ENCODE measurements at places on chromosomes 7 and 10.

DNA sequence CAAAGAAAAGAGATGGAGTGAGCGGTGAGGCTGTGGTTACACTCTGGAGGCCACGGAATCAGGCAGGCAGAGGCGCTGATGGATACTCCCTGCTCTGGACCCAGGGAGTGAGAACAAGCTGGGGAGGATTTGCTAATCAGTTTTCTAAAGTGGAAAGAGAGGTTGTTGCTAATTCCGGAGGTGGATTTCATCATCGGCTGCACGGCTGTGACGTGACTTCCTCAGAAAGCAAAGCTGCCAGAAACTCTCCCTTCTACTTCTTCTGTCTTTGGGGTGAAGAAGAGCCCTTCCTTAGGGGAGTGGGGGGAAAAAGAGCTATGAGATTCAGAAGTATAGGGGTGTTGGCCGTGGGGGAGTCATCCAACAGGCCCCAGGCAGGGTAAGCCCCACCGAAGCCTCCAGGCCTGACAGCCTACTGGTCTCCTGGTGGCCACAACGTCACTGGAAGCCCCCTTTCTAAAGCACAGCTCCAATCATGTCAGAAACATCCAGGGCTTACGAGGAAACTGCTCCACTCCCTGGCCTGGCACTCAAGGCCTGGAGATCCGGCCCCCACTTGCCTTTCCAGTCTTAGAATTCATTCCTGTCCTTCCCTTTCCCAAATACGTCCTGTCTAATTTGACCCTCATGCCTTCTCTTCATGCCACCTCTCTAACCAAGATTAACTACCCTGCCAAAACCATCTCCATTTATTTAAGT is 114.5 kb downstream of the HIP1 start:
- peak; percentile 64 for DNase-seq

GRCh38 chr7:43784030-43784584 is 25.6 kb downstream of the BLVRA start:
- no peak for DNase-seq

DNA sequence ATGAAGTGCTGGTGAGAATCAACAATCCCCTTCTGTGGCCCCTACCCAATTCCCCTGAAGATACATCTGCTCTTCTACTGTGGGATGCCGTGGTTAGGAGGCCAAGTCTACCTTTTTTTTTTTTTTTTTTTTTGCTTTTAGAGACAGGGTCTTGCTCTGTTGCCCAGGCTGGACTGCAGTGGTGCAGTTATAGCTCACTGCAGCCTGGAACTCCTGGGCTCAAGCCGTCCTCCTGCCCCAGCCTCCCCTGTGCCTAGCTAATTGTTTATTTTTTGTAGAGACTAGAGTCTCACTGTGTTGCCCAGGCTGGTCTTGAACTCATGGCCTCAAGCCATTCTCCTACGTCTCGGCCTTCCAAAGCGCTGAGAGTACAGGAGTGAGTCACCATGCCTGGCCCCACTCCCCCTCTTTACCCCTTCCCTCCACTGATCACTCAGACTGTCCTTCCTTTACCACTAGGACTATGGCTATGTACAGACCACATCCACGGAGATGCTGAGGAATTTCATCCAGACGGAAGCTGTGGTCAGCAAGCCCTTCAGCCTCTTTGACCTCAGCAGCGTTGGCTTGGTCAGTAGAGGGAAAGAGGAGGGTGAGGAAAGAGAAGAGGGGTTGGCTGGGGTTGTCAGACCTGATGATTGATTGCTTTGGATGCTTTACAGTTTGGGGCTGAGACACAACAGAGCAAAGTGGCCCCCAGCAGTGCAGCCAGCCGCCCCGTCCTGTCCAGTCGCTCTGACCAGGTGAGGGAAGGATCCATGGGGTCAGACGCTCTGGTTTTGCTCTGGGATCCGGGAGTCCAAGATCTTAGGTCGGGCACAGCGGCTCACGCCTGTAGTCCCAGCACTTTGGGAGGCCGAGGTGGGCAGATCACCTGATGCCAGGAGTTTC is 1.8 kb downstream of the AP4M1 start:
- DNase-seq, result no peak

GRCh38 chr7:7639421-7639820 is 1.1 kb upstream of the UMAD1 start:
- no peak for DNase-seq

GRCh38 chr10:59284118-59284975 is 78.0 kb downstream of the FAM13C start:
- DNase-seq, result no peak

- DNase-seq, result no peak
Observed at GRCh38 chr7:128094686-128095085, 63.4 kb upstream of the LRRC4 start.

- no peak for DNase-seq
Observed at GRCh38 chr7:40403703-40404476, 269.1 kb downstream of the SUGCT start.

GRCh38 chr7:36545291-36545690 is 155.6 kb downstream of the ANLN start:
- DNase-seq, result no peak

GRCh38 chr7:157980774-157981173 is 606.8 kb downstream of the PTPRN2 start:
- DNase-seq, result no peak

GRCh38 chr10:127044186-127044585 is 139.0 kb downstream of the DOCK1 start:
- DNase-seq, result no peak

GRCh38 chr7:79790656-79791262 is 337.3 kb upstream of the MAGI2 start:
- no peak for DNase-seq

DNA sequence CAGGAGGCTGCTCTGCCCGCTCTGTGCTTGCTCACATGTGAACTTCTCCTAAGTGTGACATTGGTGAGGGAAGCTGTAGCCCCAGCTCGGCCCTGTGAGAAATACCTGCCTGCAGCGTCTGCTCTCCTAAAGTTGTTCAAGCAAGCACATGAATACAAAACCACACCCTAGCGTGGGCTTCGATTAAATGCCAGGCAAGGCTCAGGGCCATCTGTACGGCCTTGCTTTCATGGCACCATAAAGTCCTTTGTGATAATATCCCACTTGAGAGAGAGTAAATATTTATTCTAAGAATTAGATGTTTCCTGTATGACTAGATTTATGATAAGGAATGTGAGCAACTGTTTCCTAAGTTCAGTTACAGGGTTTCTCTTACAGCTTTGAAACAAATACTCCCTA is 262.8 kb upstream of the KLF14 start:
- DNase-seq, result no peak

DNA sequence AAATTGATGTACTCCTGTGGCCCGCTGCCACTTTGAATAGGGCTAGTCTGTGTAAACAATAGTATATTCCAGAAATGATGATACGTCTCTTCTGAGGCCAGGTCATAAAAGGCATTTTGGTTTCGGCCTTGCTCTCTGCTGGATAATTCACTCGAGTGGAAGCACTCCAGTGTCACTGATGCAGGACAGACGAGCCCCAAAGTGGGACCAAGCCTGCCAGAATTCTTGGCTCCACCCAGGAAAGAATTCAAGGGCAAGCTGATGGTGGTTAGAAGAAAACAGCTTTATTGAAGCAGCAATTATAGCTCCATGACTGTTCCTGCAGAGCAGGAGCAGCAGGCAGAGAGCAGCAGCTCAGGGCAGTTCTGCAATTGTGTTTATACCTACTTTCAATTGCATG is 717.6 kb downstream of the GRM8 start:
- DNase-seq, result no peak

GRCh38 chr7:12089951-12090756 is 120.9 kb upstream of the TMEM106B start:
- DNase-seq, result no peak

GRCh38 chr10:85666102-85666501 is 700.5 kb downstream of the GRID1 start:
- no peak for DNase-seq

GRCh38 chr10:34262985-34263384 is 552.1 kb downstream of the PARD3 start:
- DNase-seq, result no peak

DNA sequence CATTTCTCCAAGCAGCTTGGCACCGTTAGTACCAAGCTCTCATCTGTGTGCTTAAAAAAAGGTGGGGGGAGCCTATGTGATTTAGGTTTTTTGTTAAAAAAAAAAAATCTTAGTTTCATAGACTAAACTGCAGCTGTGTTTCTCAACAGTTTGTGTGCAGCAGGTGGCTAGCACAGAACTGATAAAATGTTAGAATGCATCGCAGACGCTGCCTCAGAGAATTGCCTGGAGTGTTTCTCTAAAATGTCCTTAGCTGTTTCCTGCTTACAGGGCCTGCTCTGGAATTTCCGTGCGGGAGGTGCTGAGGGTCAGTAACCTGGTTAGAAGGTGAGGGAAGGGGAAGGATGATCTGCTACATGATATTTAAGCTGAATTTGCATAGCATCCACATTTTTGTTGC is 268.9 kb downstream of the PLXDC2 start:
- no peak for DNase-seq

- no peak for DNase-seq
Observed at GRCh38 chr7:24949884-24950283, 30.1 kb downstream of the OSBPL3 start.

DNA sequence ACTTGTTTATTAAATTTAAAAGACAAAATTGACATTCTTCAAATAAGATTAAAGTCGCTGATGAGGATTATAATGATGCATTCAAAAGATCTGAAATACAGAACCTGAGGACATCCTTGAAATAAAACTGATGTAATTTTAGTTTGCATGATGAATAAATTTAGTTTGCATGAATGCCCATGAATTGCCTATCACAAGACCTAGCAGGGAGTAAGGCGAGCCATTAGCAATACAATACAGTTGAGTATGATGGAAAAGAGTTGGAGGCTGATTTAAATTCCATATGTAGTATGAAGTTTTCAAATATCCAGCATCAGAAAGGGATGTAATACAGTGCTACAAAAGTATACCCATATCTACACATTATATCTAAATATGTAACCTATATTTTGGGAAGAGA is 321.3 kb downstream of the CACNA2D1 start:
- DNase-seq, result no peak

DNA sequence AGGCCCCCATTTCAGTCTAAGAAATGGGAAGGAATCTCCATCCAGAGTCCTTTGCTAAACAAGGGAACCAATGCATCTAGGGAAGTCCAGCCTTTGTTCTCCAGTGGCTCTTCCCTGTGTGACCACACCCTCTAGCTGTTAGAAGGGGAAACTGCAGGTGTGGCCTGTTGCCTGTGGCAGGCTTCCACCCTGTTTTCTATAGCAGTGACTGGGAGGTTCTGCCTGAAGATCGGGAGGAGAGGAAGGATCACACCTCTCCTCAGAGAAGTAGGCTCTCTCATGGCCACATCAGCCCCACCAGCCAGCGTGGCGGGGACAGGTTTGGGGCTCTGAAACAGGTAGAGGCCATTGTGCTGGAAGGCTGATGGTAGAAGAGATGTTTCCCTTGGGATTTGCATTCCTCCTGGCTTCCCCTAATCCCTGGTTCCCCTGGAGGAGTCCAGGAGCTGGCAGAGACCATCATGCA is 47.7 kb upstream of the TRIM8 start:
- peak; percentile 22 for DNase-seq

GRCh38 chr10:561721-562120 is 127.7 kb downstream of the DIP2C start:
- DNase-seq, result no peak

GRCh38 chr10:80526742-80527141 is 11.0 kb upstream of the SH2D4B start:
- DNase-seq, result no peak

GRCh38 chr7:146424084-146424483 is 307.5 kb downstream of the CNTNAP2 start:
- DNase-seq, result no peak

DNA sequence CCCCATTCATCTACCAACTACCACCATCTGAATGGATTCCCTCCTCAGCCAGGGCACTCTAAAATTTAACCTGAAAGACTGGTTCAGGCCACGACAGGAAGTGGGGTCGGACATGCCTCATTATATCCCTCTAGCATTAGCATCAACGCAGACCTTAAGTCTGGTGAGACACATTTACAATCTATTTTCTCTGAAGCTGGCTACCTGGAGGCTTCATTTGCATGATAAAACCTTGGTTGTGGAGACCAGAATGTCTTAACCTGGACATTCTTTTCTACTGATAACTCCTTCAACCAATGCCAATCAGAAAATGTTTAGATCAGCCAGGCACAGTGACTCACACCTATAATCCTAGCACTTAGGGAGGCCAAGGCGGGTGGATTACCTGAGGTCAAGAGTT is 42.3 kb downstream of the SVOPL start:
- DNase-seq, result no peak

- no peak for DNase-seq
Observed at GRCh38 chr7:18978108-18978495, 139.3 kb downstream of the TWIST1 start.

GRCh38 chr7:120869700-120870099 is 11.8 kb upstream of the TSPAN12 start:
- DNase-seq, result no peak

GRCh38 chr7:129343099-129343700 is 91.0 kb upstream of the STRIP2 start:
- DNase-seq, result no peak

- DNase-seq, result no peak
Observed at GRCh38 chr7:71846160-71846559, 566.0 kb downstream of the CALN1 start.

- DNase-seq, result no peak
Observed at GRCh38 chr10:124010024-124010423, 83.4 kb downstream of the CHST15 start.

GRCh38 chr10:117656385-117657367 is 114.1 kb downstream of the EMX2 start:
- no peak for DNase-seq

- DNase-seq, result no peak
Observed at GRCh38 chr10:33334805-33335550, 511 bp upstream of the NRP1 start.

DNA sequence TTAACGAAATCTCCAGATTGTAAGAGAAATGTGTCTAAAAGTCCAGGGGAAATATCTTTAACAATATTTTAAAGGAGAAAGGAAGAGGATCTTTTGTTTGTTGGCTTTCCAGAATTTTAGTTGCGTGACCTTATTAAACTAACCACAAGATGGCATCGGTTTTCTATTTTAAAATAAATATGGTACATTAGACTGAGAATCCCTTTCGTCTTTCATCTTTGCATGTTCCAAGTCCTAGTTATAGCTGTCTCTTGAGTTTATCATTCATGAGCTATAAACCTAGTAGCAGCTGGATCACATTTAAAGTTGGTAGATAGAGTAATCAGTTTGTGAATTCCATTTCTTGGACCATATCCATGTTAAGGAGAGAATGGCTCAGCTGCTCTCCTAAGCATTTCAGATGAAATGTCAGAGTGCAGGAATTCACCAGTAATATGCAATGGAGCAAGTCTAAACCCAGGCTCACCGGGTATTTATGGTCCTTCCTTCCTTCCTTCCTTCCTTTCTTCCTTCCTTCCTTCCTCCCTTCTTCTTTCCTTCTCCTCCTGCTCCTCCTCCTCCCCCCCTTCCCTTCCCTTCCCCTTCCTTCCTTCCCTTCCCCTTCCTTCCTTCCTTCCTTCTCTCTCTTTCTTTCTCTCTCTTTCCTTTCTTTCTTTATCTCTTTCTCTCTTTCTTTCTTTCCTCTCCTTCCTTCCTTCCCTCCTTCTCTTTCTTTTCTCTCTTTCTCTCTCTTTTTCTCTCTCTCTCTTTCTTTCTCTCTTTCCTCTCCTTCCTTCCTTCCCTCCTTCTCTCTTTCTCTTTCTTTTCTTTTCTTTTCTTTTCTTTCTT is 57.8 kb upstream of the RAB18 start:
- DNase-seq, result no peak

All from CD4-positive, alpha-beta T cell treated with Interferon gamma for 1 hour (primary cell).